ENCODE measurements at places on chromosomes 7 and 10.

DNA sequence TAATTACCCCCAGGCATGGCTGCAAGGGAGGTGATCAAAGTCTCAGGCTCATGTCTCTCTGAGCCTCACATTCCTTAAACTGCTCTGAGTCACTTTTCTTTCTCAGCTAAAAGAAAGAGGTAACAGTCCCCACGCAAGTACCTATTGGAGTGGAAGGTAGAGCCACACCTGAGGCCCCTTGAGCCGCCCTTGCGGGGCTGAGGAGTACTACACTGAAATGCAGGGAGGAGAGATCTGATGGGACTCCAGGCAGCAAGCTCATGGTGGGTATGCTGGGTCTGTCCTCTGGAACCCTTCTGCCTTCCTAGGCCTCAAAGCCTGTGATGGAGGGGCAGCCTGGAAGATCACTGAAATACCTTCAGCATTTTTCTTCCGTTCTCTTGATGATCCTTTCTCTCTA, 960.0 kb downstream of the DNAJB9 start:
- DNase-seq = no peak

DNA sequence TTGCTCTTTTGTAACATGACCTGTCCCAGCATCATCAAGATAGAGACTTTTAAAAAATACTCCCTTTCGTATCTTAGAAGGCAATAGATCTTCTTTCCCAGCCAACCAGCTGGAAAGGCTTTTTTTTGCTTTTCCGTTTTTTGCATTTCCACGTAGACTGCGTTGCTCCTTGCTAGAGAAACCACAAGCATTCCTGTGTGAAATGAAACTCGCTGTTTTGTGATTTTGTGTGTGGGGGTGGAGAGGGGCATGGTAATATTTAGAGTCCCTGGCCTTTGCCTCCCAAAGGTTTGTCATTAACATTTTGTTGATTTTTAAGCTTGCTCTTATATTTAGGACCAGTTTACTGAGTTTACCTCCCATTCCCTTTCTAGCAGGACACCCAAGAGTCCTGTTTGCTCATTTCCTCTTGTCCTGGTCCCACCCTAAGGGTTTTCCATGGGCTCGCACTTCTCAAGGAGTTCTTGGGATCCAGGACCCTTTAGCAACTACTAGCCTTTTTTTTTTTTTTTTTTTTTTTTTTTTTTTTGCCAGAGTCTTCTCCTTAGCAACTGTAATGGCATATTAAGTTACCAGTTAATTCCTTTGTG, 243.6 kb downstream of the BICC1 start:
- DNase-seq = no peak

DNA sequence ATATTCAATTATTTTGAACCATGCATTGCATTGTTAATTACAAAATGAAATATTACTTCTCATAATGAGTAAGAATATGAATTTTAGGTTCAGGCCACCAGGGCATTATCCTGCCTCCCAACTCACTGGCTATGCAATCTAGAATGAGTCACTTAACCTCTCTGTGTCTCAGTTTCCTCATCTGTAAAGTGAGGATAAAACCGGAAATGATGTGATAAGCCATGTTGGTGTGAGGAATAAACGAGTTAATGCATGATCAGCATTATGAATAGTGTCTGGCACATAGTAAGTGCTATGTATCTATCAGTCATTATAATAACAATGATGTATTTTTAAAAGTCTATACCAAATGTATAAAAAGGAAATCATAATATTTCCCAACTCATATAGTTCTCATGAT, 85.5 kb downstream of the SEMA3D start:
- no peak for DNase-seq

DNA sequence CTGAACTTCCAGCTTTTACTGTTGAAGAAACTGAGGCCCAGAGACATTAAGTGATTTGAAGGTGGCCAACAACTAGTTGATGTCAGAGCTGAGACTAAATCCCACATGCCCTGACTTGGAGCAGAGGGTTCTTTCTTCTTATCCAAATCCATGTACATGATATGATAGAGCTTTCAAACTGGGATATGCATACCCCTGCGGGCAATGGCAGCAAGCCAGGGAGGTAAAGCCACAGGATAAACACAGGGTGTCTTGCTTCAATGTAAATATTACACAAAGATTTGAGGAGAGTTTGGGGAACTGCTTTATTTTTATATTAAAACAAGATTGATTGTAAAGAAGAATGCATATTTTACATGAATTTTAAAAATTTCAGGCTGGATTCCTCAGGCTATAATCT, 2.3 kb upstream of the LRRC72 start:
- DNase-seq = no peak

- DNase-seq = peak; percentile 13
Observed at GRCh38 chr10:43037440-43037839, 39.4 kb upstream of the RET start.

DNA sequence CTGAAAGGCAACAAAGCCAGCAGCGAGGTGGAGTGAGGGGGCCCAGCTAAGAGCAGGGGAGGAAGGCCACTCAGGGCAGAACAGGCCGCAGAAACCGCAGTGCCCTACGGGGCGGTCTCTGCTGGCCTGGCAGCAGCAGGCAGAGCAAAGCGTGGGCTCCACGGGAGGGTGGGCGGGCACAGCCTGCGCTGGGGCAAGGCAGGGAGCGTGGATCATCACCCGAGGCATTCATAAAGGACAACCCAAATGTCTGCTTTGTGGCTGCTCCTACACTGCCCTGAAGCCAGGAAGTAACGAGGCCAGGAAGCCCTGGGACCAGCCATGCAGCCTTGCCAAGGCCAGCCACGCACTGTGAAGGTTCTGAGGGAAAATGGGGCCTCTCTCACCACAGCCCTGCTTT, 127.5 kb downstream of the MAD1L1 start:
- DNase-seq = no peak

- no peak for DNase-seq
Observed at GRCh38 chr7:24411226-24411625, 127.2 kb downstream of the NPY start.

DNA sequence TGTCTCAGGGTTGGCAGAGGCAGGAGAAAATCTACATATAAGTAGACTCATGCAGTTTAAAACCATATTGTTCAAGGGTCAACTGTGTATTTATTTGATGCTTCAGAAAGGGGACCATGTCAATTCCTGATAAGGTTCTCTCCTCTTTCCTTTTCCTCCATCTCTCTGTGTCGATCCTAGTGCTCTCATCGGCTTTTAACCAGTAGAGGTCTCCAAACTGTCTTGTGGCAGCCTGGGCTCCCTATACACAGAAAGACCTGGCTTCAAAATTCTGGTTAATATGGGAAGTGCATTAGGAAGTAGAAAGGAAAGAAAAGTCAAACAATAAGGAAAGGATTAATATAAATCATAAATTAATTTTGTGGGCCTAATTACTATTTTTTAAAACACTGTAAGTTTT, 304.4 kb upstream of the C7orf33 start:
- DNase-seq = no peak

GRCh38 chr10:33180390-33180789, 154.1 kb downstream of the NRP1 start:
- no peak for DNase-seq

Measured in dorsolateral prefrontal cortex (tissue), 122 donors.